ENCODE measurements at places on chromosomes 1 and 21.

GRCh38 chr21:19537116-19537515, 1133.5 kb upstream of the TMPRSS15 start:
- DNase-seq: no peak

DNA sequence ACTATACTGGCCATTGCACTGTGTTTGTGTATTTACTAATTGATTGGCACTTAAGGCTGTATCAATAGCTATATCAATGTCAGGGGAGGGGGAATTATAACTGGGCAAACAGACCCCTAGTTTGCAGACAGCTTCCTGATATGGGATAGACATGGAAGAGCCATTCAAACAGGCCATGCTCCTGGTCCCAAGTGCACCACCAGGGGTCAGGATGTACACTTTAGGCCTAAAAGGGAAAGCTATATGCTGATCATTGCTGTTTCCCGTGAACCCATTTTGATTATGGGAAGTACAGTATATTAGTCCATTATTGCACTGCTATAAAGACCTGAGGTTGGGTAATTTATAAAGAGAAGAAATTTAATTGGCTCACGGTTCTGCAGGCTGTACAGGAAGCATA, 124.9 kb upstream of the BACE2 start:
- no peak for DNase-seq

DNA sequence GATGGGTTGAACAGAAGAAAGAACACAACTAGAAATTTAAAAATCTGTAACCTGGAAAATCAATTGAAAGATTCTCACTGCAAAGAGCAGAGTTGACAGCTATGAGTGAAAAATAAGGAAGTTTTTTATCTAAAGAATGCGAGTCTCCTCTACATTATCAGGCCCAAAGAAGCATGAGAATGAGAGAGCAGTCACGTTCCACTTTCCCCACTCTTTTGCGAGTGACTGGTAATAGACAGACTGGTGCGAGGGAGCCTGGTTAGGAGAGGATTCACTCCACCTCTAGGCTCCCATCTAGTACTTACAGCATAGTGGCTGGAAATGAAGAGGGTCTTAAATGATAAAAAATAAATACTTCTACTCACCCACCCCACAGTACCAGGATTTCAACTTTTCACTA, 52.0 kb downstream of the PRDX6 start:
- DNase-seq: no peak

DNA sequence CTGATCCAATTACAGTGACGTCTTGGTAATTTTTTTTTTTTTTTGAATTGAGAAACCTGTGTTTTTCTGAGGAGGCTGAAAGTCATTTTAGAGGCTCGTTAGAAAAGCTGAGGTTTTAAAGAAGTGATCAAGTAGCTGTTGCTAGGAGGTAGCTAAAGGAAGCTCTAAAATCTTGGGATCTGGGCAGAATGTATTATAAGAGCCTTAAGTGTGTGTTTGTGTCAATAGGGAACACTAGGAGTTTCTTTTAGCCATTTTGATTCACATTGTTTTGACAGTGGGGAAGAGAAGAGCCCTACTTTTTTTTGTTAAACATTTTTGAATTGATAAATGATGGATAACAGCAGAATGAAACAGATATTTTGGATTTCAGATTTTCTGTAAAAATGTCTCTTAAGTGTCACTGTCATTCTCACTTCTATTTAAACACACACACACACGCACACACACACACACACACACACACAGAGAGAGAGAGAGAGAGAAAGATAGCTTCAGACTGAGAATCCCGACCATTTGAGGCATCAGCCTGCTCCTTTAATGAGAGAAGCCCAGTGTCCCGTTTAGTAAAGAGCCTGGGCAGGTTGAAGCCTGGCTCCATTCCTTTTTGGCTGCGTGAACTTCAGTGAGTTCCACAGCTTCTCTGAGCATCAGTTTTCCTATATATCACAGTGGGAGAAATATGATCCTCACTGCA, 79.1 kb upstream of the GPR88 start:
- no peak for DNase-seq

GRCh38 chr1:220093361-220094015, 444 bp upstream of the IARS2 start:
- no peak for DNase-seq

DNA sequence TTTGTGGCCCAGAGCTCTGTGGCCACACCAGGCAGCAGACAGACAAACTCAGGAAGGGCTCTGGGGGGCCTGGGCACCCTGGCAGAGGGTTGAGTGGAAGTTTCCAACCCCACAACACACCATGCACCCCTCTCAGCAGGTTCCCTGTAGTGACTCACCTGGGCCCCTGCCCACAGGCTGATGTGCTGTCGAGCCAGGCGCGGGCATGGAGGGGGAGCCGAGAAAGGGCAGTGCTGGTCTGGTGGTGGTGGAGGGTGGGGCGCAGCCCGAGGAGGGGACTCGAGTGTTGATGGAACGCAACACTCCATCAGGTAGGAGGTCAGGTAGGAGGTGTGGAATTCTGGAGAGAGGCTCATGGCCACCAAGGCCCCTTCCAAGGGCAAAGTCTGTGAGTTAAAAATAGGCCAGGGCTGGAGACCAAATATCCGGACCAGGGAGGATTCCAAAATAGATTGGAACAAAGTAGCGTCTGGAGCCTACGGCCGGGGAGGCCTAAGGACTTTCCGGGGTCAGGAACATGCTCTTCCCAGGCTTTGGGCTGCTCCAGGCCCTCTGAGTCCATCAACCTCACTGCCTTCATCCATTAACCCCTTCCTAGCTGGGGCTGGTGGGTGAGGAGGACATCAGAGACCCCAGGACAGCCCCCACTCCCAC, 191.5 kb upstream of the AJAP1 start:
- no peak for DNase-seq

DNA sequence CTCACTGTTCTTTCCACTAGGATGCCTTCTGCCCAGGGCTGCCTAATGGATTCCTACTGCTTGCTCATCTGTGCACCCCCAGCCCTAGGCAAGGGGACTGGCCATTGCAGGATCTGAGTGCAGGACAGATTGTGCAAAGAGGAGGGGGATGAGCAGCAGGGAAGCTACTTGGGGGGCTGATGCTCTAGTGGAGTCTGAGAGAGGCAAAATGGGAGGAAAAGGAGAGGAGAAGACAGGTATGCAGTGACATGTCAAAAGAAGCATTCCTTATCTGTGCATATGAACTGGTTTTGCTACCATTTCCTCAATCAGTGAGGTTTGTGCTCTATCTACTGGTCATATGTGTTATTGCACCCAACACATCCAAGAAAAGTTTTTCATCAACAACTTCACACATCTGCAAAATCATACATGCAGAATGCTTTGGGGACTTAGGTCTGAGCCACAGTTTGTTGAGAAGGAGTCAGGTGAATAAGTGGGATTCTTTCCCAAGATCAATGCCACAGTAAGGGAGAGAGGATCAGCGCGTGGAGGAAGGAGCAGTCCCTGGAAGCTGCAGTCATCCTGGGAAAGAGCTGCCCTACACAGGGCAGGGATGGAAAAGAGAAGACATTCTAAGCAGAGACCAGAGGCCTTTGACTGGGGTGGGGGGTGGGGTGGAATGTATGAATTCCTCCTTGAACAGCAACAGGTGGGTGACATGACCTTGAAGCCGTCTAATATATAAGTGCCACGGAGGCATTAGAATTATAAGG, 14.4 kb downstream of the SLC5A9 start:
- DNase-seq: no peak

DNA sequence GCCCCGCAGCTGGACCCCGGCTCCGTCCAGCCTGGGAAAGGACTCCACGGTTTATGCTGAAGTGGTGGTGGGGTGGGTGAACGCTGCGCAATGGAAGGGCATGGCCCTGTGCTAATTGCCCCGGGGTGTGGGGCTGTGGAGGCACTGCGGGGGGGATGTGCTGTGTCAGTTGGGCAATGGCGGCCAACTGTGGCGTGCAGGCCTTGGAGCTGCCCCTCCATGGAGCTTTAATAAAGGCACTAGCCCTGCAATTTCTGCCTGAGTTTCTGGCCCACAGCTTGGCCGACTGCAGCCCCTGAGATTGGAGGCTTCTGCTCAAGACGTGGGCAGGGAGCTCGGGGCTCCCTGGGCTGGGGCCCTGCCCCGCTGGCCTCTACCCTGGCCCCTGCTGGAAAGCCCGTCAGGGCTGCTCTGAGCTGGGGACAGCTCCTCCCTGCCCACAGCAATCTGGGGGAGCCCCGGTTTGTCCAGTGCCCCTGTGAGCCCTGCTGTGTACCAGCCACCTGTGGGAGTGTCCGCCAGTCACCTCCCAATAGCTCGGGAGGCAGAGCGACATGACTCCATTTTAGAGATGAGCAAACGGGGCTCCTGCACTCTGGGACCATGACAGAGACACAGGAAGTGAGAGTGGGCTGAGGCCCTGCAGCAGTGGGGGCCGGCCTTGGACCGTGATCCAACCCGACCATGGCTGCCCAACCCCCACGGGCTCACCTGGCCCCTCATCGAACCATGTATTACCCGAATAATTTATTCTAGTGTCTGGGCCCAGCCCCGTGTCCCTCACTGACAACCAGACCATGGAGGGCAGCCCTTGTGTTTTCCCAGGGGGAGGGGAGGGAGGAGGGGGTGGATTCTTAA, 8.7 kb upstream of the TNFRSF14 start:
- DNase-seq: peak; percentile 53
